ENCODE measurements at places on chromosomes 5 and 9.

DNA sequence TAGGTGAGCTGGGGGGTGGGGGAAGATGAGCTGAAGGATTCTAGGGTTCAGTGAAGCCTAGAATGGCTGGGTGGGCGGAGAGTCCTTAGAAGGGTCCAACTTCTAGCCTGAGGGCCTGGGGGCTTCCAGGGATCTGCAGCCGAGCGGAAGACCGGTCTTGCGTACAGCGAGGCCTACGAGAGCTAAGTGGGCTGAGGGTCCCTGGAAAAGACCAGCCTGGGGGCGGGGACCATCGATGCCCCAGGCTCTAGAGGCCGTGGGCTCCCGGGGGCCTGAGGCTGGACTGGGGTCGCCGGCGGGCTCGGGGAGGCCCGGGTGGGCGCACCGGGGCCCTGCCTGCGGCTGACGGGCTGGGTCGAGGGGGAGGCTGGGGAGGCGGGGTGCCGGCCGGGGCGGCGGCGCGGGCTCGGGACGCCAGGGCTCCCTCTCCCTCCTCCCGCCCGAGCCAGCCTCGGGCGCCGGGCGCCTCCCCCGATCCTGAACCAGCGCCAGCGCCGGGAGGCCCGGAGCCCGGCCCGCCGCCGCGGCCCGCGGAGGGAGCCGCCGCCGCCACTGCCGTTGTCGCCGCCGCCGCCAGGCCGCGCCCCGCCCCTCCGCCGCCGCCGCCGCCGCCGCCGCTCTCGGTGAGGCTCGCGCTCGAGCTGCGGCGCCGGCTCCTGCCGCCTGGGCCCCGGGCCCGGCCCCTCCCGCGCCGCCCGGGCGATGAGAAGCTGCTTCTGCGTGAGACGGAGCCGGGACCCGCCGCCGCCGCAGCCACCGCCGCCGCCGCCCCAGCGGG, at the start of gene MVB12B:
MVB12B (plus strand) TSS at position 602 of the 778 bp plus-strand sequence; CDS start at position 703, 101 bp downstream.
- DNase-seq = peak; percentile 36

GRCh38 chr5:9025942-9026341, 519.9 kb downstream of the SEMA5A start:
- DNase-seq = no peak

- no peak for DNase-seq
Observed at GRCh38 chr5:655406-655805, 37.7 kb downstream of the TPPP start.

DNA sequence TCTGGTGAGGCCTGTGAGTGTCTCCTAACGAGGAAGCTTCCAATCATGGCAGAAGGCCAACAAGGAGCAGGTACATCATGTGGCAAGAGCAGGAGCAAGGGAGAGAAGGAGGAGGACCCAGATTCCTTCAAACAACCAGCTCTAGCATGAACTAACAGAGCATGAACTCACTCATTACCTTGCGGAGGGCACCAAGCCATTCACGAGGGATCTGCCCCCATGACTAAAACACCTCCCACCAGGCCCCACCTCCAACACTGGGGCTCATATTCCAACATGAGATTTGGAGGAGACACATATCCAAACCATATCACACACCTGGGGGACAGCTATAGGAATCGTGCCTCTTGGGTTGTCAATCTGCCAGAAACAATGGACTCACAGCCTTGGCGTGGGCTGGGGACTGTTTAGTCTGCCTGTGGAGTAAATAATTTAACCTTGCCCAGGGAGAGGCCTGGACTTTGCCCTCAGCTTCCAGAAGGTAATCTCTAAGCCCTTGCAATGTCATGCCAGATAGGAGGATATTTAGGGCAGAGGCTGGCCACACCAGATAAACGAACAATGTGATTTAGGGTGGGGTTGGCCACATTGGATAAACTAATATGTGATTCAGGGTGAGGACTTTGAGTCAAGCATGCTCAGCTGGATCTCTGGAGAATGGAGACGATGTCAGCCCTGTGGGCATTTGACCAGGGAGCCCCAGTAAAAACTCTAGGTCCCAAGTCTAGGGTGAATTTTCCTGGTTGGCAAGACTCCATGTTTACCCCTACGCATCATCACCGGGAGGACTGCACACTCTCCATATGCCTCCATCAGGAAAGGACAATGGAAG, 13.6 kb upstream of the VDAC1 start:
- DNase-seq = no peak

DNA sequence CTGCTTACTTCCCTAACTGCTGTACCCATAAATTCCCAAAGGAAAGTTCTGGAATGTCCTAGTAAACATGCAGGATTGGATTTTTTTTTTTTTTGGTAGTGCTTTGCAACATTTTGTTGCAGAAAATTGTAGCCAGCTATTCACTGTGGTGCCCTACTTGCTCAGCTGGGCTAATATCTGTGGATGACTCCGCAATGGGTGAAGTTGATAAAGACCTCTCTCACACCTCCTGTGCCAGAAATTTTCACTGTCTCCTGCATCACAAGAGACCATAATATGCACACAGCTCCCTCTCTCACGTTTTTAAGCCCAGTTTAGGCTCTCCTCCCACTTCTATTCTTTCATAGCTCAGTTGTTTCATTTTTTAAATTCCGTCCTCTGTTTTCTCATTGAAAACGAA, 136.5 kb upstream of the C6 start:
- DNase-seq = no peak

DNA sequence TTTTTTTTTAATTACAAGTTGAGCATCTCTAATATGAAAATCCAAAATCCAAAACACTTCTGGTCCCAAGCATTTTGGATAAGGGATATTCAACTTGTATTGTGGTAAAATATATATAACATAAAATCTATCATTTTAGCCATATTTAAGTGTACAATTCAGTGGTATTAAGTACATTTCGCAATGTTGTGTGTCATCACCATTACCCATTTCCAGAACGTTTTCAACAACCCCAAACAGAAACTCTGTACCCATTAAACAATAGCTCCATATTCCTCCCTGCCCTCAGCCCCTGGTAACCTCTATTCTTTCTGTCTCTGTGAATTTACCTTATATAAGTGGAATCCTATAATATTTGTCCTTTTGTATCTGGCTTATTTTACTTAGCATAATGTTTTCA, 24.9 kb downstream of the TICAM2 start:
- DNase-seq = no peak

DNA sequence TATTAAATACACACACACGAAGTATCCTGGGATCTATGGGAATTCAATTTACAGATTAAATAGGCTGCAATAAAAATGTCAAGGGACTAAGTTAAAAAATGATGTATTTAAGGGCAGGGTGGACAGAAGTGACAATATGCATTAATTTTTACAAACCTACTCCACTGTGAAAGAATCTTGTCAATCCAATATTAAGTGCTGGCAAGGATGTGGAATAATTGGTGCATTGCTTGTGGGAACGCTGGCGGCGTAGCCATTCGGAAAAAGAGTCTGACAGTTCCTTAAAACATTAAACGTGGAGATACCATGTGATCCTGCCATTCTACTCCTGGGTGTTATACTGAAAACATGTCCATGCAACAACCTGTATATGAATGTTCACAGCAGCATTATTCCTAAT, 4.2 kb downstream of the CDC14B start:
- no peak for DNase-seq

DNA sequence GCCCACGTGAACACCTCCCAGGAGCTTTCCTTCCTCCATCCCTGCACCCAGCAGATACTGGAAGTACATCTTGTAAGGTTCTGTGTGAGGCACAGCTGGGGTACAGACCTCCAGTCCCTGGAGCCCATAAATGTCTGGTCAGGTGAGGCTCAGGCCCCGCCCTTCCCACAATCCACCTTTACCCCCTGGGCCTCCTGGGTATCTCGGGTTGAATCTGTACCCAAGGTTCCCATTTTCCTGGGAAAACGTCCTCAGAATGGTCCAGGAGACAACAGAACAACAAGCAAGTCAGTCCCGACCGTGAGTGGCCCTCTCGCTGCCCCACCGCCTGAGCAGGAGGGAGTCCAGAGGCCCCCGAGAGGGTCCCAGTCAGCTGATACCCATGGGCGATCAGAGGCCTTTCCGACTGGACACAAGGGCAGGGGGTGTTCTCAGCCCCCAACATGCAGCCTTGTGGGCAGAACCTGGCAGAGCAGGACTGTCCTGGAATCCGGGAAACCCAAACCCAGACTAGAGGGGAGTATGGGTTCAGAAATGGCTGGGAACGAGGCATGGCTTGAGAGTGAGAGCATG, 4.3 kb downstream of the SPATA31E1 start:
- DNase-seq = no peak

DNA sequence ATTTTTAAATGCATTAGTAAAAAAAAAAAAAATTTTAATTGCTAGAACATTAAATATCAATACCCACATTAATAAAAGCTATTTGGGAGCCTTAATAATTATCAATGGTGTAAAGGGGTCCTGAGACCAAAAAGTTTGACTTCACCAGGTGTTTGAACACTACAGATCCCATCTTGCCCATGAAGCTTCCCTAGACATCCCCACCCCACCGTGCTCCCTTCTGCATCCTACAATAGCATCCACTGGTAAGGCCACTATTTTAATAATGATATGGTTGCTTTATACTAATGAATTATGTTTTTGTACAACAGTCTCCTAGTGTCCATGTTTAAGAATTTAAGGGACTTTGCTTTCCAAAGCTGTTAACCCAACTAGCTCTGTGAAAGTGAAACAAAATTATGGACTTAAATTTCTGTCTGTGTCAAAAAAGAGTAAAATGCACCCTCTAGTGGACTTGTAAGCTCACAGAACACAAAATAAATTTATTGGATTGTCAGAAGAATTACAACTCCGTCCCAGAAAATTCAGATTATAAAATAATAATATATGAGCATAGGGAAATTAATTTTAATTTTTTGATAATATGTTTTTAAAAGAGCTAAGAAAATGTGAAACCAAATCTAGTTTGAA, 76.0 kb downstream of the ARL15 start:
- no peak for DNase-seq

- DNase-seq = no peak
Observed at GRCh38 chr9:76302947-76303550, 91.2 kb downstream of the RFK start.

- no peak for DNase-seq
Observed at GRCh38 chr9:135579889-135580660, 18.5 kb downstream of the PAEP start.

DNA sequence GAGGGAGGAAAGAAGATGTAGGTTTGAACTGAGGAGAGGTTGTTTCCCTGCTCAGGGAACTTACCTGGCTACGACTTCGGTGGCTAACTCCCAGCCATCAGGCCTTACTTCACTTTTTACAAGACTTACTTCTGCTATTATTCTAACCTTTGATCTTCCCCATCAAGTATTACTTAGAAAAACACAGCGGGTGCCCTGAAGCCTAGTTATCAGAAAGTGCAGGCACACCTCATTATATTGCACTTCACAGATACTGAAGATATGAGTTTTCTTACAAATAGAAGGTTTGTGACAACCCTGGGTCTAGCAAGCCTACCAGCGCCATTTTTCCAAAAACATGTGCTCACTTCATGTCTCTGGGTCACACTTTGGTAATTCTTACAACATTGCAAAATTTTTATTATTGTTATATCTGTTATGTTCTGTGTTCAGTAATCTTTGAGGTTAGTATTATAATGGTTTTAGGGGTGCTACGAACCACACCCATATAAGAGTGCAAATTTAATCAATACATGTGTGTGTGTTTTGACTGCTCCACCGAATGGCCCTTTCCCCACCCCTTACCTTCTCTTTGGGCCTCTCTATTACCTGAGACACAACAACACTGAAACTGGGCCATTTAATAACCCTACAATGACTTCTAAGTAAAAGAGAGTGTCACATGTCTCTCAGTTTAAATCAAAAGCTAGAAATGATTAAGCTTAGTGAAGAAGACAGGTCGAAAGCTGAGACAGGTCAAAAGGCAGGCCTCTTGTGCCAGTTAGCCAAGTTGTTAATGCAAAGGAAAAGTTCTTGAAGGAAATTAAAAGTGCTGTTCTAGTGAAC, 2102.7 kb upstream of the WWC1 start:
- DNase-seq = no peak

DNA sequence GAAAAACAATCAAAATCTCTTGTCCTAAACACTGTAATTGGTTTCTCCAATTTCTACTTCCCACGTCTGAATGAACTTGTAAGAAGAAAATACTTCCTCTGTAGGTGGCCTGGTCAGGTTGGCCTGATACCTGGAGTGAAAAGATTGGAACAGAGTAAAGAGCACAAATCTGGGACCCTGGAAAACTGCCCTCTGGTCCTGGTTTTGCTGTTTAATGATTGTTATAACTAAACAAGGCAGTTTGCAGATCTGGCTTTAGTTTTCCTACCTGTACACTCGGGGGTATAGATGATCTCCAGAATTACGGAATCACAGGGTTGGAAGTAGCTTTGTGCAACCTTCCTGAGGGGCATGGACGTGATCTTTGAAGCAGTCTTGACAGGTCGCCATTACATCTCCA, 67.6 kb downstream of the ZSWIM6 start:
- DNase-seq = no peak

DNA sequence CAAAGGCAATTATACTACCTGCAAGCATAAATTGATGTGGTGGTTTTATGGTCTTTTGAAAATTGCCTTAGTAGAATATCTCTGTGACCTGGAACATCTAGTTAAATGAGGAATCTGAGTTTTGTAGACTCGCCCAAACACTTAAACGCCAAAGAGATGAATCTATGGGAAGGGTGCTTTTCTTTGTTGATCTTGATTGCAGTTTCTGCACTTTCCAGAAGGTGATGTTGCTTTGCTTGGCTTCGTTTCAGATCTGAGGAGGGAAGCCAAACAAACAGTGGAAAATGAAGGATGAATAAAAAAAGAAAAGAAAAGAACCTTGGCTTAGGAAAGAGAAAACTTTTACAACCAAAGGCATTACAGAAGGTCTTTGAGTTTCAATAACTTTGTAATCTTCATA, 1021.2 kb downstream of the NR2F1-AS1 start:
- no peak for DNase-seq

DNA sequence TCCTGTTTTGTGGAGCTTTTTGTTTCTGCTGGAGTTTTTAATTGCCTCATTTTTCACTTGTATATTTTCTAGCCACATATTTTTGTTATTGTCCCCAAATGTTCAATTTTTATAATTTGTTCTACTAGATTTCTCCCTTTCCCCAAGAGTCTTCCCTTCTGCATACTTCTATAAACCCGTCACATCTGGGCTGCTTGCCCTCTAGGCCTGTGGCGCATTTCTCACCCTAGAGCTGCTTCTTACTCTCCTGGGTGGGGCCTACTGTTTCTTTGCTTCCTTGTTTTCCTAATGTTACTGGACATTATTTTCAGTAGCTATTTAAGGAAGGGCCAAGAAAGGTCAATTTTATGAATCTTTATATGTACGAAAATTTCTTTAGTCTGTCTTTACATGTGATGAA, 51.5 kb downstream of the NXNL2 start:
- DNase-seq = no peak

GRCh38 chr9:96418920-96419690, 935 bp upstream of the ZNF367 start:
- peak; percentile 12 for DNase-seq
